ENCODE measurements at places on chromosomes 1 and 21.

- no peak for DNase-seq
These were observed 622.3 kb downstream of the PTPRU start for GRCh38 chr1:29858646-29859045.

DNA sequence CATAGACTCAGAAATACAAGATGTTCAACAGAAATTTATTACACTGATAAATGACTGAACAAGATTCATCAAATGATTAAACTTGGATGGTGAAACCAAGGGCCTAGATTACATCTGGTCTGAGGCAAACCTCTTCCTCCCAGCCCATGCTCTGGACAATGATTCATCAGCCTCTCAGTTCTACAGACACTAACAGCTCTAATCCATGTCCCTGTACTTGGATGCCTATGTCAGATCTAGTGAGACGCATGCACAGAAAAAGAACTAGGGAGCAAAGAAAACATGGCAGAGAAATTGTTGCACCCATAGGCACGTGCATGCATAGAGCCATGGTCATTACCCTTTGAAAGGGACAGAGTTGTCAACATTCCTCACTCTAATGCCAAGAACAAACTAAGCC lies 250.1 kb downstream of the KCNH1 start:
- no peak for DNase-seq

- no peak for DNase-seq
These were observed 389.8 kb downstream of the VAV3 start for GRCh38 chr1:107575226-107575625.

DNA sequence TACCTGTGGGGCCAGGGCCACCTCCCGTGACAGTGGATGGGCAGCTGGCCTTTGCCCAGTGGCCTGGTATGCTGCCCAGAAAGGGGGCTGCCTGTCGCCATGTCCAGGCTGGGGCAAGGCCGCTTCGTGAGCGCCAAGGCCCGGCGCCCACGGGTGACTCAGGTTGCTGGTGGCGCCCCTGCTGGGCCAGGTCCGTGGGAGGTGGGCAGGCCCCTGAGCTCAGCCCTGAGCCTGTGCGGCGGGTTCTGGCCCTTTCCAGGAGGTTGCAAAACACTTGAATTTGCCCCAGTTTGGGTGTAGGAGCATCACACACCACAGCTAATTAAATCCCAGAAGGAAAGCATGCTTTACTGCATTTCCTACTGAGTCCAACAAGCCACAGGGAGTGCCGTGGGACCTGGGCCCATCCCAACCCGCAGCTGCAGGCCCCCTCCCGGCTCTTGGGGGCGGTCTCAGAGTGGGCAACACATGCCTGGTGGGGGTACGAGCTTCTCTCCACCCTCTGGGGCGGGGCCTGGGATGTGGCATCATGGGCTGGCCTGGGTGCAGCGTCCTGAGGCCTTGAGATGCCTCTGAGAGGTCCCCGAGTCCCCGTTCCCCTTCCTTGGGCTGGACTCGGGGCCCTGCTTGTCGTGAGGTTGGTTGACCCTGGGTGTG lies 159.8 kb downstream of the PEX14 start:
- DNase-seq = no peak

DNA sequence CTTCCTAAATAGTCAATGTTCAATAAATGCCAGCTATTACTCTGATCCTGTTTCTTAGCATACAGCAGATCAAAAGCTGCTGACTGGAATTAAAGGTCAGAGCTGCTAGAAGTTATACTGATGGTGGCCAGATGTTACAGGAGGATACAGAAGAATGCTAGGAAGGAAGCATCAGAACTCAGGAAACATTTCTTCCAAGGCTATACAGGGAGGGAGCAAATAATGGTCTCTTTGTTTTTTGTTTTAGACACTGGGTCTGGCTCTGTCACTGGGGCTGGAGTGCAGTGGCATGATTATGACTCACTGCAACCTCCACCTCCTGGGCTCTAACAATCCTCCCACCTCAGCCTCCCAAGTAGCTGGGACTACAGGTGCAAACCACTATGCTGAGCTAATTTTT lies 175.5 kb downstream of the RGS7 start:
- DNase-seq = no peak

- DNase-seq = no peak
These were observed 25.6 kb downstream of the CD244 start for GRCh38 chr1:160836981-160837557.

DNA sequence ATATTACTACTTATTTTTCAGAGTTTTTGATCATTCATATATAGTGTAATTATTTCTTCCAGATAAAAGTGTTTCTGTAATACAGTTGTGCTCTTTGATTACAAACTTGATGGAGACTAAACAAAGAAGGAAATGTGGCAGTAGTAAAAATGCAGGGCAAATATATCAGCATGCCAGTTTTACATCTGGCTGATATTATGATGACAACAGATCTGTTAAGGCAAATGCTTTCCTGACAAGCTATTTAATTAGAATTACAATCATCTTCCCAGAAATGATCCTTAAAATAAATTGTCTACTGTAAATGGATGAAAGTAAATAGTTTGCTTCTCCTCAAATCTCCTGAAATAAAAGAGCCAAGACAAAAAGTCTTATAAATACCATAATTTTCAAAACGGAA lies 1659.8 kb downstream of the BRINP3 start:
- no peak for DNase-seq

GRCh38 chr1:34268311-34268954 lies 91.7 kb downstream of the C1orf94 start:
- no peak for DNase-seq

Data from NCI-H1436 (cell line).